Activated naive CD8-positive, alpha-beta T cell treated with anti-CD3 and anti-CD28 coated beads, Interleukin-2, amount 50 U/mL, for 24 hours (primary cell): ENCODE measurements at places on chromosomes 7 and 10.

DNA sequence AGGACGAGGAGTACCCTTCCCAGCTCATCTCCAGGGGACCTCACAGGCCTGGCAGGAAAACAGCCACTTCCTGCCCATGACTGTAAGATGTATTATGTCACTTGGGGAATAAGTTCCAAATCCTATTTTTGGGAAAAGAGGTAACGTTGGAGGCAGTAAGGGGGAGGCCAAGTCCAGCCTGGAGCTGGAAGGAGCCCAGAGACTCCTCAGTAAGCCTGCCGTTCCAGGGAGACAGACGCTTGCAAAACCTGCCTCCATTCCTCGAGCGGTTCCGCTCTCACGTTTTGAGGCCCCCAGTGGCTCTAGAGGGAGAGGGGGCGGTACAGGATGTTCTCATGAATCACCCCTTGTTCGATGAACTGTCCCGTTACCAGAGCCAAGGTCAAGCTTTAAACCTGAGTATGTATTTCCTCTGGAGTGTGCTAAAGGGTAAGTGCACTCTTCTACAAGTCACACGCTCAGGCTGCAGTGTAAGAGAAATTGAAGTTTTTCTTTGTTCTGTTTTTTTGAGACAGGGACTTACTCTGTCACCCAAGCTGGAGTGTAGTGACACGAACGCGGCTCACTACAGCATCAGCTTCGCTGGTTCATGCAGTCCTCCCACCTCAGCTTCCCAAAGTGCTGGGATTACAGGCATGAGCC is 45.5 kb upstream of the CYTH3 start:
- peak; percentile 28 for DNase-seq

DNA sequence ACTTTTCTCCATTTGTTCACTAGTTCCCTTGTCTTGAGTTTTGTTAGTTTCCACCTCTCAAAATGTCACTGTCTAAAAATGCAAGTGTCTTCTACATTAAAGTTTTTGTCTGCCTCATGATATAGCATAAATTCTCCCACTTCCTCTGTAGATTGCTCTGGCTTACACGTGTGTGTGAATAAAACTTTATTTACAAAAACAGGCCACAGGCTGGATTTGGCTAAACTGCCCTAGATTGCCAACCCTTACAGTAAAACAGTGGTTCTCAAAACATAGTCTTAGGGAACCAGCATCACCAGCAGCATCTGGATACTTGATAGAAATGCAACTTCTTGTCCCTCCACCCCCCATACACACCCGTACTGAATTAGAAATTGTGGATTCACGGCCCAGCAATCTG is 207.8 kb downstream of the VTI1A start:
- DNase-seq = no peak

GRCh38 chr7:41774966-41775365 is 72.1 kb upstream of the INHBA start:
- DNase-seq = no peak

DNA sequence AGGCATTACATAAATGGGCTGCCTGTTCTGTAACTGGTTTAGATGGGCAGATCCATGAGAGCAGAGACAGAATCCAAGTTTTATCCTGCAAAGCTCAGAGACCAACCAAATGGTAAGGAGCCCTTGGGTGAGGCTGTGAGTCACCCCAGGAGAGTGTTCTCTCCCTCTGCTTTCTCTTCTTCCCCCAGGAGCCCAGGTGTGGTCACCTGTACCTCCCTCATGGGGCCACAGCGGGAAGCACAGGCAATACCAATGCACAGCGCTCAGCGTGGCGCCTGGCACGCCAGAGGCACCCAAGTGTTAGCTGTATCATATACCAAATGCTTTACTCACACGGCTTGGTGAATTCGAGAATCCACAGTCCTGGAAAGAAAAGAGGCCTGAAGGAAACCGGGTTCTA is 39.4 kb downstream of the CTBP2 start:
- DNase-seq = no peak

DNA sequence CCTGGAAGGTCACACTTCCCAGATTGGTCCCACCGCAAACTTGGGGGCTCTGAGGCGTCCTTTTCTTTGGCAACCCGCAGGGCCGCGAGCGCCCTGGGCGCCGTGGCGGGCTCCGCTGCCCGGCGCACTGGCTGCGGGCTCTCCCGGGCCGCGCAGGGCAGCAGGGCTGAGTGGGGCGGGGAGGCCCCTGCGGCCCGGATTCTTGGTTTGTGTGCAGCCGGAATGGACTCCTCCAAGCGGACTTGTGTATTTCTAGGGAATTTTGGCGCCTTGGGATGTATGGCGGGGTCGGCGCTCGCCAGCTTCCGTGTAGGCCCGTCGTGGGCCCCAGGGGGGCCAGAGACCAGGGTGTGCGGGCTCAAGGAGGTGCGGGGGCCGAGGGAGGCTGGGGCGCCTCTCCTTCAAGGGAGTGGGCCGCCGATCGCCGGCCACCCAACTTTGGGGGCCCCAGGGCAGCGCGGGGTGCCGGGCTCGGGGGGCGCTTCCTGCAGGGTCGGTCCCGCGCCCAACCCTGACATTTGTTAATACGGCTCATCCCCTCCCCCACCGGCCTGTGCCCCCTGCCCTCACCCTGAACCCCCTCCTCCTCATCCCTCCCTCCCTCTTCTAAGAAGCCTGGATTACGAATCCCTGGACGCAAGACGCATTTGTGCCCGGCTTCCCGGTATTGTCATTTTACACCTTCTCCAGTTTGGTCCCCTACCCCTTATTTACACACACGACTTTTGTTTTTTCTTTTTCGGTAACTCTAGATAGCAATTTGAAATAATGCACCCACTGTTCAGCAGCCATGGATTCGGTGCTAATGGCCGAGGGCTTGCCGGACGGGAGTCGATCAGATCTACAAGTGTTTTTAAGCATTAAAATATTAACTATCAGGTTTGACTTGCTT is 2.5 kb downstream of the TCF7L2 start:
- no peak for DNase-seq
